Tibial nerve (tissue), 4 donors: ENCODE measurements at places on chromosomes 3 and 15. TPM values are rescaled to one million over a fixed set of nuclear protein-coding genes. Genes with fewer than 3 reads are reported as not detected.

Gene CLDN16
- 0.44 TPM for total RNA-seq

Gene CTSH
- 73.8 TPM for total RNA-seq

Gene IGSF11
- total RNA-seq, result 40.8 TPM

DNA sequence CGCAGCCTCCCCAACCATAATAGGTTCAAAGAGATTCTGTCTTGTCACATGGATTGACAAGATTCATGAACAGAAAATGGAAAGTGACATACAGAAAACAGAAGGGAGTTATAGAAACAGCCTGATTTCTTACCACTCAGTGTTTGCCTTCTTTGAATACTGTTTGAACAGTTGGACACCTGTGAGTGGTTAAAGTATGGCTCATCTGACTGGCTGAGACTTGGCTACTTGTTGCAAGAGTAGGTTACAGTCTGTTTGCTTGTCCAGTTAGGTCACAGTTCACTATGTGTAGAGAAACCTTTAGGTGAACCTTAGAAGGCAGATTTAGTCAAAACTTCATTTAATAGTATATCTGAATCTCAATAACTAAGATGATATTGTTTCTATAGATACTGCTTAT lies 1003.9 kb upstream of the EPHA6 start:
- H3K4me3 ChIP-seq, result no peak overlapping the region
- H3K27ac ChIP-seq, result no peak overlapping the region
- DNase-seq, result no peak
- no peaks in the 10 kb centered on the region for H3K4me1 ChIP-seq
- no peaks in the 10 kb centered on the region for H3K36me3 ChIP-seq
- H3K27me3 ChIP-seq, result no peaks in the 10 kb centered on the region

DNA sequence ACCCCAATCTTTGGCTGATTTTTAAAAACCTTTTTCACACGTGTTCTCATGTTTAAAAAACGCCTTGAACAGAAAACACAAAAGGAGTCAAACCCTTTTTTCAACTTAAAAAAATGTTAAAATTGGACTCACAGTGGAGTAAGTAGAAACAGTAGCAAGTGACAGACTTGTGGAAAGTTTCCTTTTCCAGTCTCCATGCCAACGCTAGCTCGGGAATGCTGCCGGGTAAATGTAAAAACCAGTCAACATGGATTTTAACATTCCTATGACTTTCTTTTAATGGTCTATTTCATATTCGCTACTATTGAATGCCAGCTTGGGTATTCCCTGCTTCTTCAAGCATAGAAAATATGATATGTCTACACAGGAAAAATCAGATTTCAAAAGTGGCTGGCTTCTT lies 1.6 kb upstream of the PROK2 start:
- H3K4me1 ChIP-seq, result peaks cover 7% of the 10 kb centered on the region
- no peak overlapping the region for H3K4me3 ChIP-seq
- H3K36me3 ChIP-seq, result no peaks in the 10 kb centered on the region
- no peak overlapping the region for H3K27ac ChIP-seq

DNA sequence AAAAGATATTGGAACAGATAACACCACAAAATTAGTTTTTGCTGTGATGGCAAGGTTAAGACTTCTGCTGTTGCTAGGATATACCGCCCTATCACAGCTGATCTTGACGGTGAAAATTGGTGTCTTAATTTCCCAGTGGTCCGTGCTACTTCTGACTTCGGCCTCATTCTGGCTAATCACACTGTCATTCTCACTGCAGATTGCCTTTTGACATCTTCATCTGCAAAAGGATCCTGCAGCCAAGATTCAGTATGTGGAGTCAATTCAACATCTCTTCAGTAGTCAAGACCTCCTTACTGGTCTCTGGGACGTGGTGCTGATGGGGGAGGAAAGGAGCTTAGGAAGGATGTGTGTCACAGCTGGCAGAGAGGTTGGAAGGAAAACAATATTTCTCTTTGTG lies 438.6 kb downstream of the WDR72 start:
- H3K4me3 ChIP-seq, result no peak overlapping the region
- DNase-seq, result no peak
- no peak overlapping the region for H3K27ac ChIP-seq
- H3K36me3 ChIP-seq, result no peaks in the 10 kb centered on the region
- H3K27me3 ChIP-seq, result no peaks in the 10 kb centered on the region

DNA sequence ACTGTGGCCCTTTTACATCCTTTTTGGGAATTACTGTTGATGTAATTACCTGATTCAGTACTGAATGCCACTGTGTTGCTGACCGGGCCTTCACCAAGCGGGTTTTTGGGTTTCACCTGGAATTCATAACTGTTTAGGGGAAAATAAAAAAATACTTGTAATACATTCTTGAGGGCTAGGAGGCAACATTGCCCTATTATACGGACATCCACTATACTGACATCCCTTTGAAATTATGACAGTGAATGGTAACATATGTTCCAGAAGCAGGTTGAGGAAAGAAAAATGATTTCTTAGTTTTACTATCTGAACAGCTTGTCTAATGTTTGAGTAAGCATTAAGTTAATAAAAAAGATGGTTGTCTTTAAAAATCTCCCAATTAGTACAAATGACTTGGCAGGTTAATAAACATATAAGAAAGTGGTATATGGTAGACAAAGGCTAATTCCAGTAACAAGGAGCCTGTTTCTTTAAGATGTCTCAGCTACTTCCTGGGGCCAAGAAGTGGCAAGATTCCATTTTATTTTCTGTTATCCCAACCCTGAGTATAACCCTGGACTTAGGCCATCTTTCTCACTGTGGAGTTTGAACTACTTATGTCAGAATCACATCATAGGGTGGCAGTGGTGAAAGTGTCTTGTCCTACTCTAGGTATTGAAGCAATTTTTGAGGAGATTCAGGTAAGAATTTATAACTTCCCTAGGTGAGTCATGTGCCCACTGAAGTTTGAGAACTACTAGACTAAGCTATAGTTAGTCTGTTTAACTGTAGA lies 45.5 kb downstream of the TFG start:
- no peaks in the 10 kb centered on the region for H3K4me1 ChIP-seq
- no peak overlapping the region for H3K27ac ChIP-seq
- H3K36me3 ChIP-seq, result peaks cover 5% of the 10 kb centered on the region
- H3K27me3 ChIP-seq, result no peaks in the 10 kb centered on the region

GRCh38 chr15:93482731-93483130 lies 393.7 kb upstream of the RGMA start:
- H3K36me3 ChIP-seq, result no peaks in the 10 kb centered on the region
- no peaks in the 10 kb centered on the region for H3K27me3 ChIP-seq
- no peak for DNase-seq
- H3K4me3 ChIP-seq, result no peak overlapping the region

DNA sequence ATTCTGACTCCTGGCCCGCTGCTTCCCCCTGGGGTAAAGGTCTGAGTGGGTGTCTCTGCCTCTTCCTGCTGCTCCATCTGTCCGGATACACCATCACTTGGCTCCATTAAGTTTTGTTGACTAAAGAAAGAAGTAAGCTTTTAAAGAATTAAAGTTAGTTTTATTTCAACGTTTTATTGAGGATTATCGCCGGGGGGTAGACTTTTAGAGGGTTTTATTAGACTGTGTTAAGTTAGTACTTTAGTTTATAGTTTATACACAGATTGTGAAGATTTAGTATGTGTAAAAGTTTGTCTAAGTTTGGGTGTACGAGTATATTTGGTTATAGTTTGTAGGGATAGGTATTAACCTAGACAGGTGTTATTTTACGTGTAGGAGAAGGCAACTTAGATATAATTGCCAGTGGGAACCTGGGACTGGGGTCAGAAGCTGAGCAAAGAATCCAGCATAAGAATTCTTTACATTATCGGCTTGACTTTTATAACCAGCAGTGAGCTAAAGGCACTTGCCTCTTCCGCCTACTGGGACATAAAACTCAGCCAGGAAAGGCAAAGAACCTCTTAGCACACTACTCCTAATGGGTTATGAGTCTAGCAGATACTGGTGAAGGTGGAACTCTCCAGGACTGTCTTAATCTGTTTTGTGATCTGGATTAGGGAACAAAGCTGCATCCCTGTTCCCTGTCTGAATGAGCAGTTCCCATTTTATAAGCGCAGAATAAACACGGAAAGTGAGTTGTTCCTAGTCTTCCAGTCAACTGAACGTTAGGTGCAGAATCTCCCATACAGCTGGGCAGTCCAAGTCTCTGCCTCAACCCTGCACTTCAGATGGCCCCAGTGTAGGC lies 131.3 kb downstream of the FAM43A start:
- no peak overlapping the region for H3K27ac ChIP-seq
- no peak overlapping the region for H3K4me3 ChIP-seq
- DNase-seq, result no peak
- no peaks in the 10 kb centered on the region for H3K36me3 ChIP-seq
- H3K27me3 ChIP-seq, result no peaks in the 10 kb centered on the region

DNA sequence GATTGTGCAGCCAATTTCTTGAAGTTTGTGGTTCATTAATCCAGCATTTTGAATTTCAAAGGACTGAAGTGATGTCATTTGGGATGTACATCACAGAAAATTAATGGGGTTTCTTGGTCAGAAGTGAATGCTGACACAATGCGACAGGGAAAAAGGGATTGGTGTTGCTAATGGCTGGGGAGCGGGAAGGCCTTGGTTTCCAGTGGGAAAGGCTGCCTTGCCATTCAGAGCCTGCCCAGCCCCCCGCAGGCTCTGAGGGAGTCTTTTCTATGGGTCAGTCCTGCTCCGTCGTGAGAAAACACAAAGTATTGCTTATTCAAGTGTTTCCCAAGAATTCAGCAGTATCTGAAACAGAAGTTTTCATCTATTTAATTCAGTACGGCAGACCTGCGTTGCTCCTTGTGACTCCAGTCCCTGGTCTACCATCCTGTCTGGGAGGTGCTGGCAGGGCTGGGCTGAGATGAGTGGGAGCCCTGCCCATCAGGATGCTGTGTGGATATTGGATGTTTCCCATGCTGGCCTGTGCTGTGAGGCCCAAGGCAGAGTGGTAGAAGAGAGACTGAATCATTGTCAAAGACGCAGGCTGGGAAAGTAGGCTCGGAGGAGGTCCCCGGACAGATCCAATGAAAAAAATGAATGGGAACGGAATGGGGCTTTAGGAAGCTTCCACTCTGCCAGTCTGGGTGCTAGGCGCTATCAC lies 111.2 kb upstream of the KLHL25 start:
- peak overlapping the region; percentile 17 for H3K4me3 ChIP-seq
- H3K36me3 ChIP-seq, result no peaks in the 10 kb centered on the region
- DNase-seq, result no peak
- no peaks in the 10 kb centered on the region for H3K4me1 ChIP-seq
- no peaks in the 10 kb centered on the region for H3K27me3 ChIP-seq

DNA sequence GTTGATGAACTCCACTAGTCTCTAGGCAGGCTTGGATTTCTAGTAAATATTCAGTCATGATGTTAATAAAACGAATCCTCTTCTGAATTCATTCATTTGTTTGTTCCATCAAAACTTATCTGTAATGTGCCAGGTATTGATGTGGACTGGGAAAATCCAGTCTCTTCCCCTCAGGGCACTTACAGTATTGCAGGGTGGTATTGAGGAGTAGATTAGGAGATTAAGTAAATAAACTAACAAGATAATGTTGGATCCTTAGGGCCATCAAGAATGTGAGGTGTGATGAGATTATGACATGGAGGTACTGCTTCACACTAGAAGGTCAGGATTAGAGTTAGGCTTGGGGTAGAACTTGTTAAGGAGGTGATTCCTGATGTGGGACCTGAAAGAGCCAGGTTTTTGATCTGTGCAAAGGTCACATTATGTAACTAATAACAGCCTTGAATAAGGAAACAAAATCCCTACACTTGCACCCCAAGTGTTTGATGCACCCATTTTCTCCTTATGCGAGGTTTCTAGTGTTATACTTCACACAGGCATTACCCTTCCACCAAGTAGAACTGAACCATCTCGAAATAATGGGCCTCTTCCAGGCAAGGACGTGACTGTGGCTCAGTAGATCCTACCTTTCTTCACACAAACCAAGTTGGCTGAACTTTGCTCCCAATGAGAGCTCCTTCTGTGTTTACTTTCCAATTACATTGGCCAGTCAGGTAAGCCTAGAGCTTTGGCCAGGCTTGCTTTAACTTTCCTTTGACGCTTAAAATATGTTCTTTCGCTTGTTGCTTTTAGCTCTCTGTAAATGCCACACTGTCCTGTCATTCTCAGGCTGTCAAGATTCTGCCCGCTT lies 16.7 kb downstream of the MCTP2 start:
- no peaks in the 10 kb centered on the region for H3K4me1 ChIP-seq
- H3K27me3 ChIP-seq, result no peaks in the 10 kb centered on the region
- no peak overlapping the region for H3K4me3 ChIP-seq

GRCh38 chr15:63446255-63446654 lies 58.1 kb upstream of the USP3 start:
- no peaks in the 10 kb centered on the region for H3K27me3 ChIP-seq
- H3K4me3 ChIP-seq, result no peak overlapping the region
- no peak for DNase-seq
- no peaks in the 10 kb centered on the region for H3K36me3 ChIP-seq

DNA sequence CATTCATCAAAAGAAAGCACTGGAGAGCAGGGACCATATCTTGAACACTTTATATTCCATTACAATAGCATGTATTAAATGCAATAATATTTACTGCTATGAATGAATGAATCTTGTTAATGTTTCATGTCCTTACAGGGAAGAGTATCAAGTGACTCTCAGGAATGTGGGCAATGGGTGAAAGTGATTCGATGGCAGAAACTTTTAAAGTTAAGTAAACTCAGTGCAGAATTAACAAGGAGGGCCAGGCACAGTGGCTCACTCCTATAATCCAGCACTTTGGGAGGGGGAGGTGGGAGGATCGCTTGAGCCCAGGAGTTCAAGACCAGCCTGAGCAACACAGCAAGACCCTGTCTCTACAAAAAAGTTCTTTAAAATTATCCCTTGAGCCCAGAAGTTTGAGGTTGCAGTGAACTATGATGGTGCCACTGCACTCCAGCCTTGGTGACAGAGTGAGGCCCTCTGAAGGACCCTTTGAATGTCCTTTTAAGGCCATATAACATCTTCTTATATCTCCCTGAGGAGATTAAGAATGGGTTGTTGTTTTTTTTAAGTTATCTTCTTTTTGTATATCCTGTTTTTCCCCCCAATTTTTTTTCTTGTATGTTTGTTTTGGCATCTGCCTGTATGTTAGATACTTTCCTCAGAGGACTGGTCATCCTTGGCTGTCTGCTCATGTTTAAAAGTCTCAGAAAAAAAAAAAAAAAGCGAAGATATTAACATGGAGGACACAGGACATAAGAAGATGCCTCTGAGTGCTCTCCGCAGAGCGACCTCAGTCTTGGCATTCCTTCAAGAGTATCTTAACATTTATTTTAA lies 9.6 kb upstream of the FSIP1 start:
- H3K4me1 ChIP-seq, result no peaks in the 10 kb centered on the region
- H3K27me3 ChIP-seq, result no peaks in the 10 kb centered on the region
- no peak for DNase-seq
- H3K36me3 ChIP-seq, result no peaks in the 10 kb centered on the region
- no peak overlapping the region for H3K4me3 ChIP-seq
- H3K27ac ChIP-seq, result no peak overlapping the region

- no peak overlapping the region for H3K27ac ChIP-seq
- DNase-seq, result no peak
- H3K27me3 ChIP-seq, result no peaks in the 10 kb centered on the region
- no peaks in the 10 kb centered on the region for H3K36me3 ChIP-seq
- H3K4me1 ChIP-seq, result no peaks in the 10 kb centered on the region
Measured at GRCh38 chr3:126118591-126118990, 34.7 kb upstream of the SLC41A3 start.
